ENCODE measurements at places on chromosomes 3 and 15. TPM values are rescaled to one million over a fixed set of nuclear protein-coding genes. Genes with fewer than 3 reads are reported as not detected.

- peak; percentile 59 for DNase-seq
These were observed 922 bp downstream of the RAB11A start for GRCh38 chr15:65869954-65870871.

DNA sequence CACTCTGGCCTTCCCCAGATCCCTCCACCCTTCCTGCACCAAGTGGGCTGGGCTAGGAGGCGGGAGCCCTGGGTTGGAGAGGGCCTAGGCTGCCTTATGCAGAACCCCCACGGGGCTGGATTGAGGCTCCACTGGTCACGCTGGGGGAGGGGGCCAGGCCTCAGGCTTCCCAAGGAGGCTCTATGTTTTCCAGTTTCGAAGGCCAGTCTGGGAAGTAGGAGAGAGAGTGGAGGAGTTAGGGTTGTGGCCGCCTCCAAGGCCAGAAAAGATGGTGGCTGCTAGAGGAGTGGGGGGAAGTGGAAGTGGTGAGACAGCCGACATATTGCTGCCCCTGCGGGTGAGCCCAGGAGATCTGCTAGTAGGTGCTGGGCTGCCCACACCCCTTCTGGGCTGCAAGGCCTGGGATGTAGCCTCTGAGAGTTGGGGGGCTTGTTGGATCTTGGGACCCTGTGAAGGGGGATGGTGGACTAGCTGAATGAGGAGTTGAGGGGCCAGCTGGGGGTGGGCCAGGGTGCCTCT is 1.2 kb downstream of the GNAI2 start:
- DNase-seq = peak; percentile 56

DNA sequence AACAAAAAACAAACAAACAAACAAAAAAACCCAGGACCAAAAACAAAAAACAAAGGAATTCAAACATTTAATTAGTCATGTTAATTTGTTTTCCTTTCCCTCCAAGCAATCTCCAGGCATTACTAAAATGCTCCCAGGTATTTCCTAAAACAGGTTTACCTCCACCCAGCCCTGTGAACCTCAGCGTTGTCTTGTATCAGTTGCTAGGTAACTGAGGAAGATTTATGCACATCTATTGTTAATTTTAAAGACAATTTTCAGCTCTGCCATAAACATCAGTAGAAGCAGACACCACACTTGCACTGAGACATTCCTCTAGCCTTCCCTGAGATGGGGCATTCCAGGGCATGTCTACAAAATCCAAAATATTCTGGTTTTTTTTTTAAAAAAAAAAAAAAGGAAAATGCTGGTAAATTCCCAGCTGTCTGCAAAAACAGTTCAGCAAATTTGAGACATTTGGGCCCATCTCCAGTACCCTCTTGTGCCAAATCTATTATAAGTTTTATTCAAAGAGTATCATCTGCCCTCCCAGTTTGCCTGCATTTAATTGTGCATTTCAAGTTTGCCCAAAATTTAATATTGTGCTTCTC is 227.6 kb downstream of the ADAMTS9 start:
- no peak for DNase-seq

DNA sequence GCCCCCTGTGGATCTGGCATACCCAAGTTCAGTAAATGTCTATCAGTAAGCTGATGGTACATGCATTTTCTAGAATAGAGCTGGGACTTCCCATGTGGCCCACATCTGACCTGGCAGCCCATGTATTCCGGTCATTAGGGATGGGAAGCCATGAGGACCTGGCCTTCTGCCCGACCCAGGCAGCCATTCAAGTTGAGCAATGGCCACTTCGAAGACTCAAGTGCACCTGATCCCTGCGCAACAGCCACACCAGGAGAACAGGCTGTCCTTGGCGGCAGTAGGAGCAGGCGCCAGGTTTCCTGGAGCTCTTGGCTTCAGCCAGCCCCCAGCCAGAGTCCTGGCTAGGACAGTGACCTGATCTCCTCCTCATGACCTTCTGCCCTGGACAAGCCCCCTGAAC is 14.6 kb downstream of the HEMK1 start:
- DNase-seq = no peak

GRCh38 chr15:89813381-89814111 is 1.1 kb downstream of the ANPEP start:
- DNase-seq = peak; percentile 51

GRCh38 chr3:156558389-156558788 is 3.5 kb upstream of the SSR3 start:
- peak; percentile 16 for DNase-seq

DNA sequence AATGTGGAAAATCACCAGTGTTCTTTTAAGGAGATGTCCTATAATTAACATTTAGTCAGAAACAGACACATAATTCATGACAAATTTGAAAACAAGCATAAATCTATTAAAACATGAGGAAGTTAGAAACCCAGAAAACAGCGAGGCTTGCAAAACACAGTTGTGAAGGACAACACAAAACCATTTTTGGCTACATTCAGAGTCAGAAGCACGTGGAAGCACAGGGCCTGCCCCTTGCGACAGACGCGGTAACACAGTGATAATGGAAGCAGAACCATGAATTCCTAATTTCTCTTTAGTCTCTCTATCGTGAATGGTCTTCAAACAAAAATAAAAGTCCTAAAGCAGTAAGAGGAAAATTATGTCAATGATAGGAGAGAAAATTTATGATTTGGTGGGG is 12.2 kb downstream of the NCEH1 start:
- no peak for DNase-seq

DNA sequence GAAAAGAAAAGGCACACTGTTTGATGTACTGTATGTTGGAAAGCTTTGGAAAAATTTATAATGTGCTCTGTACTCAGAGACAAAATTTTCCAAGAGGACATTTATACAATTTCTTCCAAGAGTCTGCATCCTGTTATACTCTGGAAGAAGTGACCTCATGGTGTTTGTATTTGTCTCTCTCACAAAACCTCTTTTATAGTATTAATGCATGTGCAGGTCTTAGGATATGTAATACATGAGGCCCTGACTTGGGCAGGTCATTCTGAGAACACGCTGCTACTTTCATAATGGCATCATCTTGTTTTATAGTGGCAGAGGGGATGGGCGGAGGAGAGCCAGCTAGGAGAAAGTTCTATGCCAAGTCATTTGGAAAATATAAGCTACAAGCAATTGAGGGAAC is 72.0 kb upstream of the P3H2 start:
- no peak for DNase-seq

- DNase-seq = no peak
These were observed 15.0 kb downstream of the HCN4 start for GRCh38 chr15:73353734-73354133.

- peak; percentile 13 for DNase-seq
These were observed 101.0 kb upstream of the CPNE4 start for GRCh38 chr3:132135628-132136333.

GRCh38 chr3:4589475-4590097 is 96.4 kb downstream of the ITPR1 start:
- DNase-seq = peak; percentile 27

GRCh38 chr3:179546814-179547241 is 15.9 kb upstream of the ACTL6A start:
- no peak for DNase-seq

- DNase-seq = no peak
These were observed 52.2 kb upstream of the RBSN start for GRCh38 chr3:15151166-15151565.

- no peak for DNase-seq
These were observed 25.9 kb upstream of the UBE2Q2 start for GRCh38 chr15:75817138-75817935.

DNA sequence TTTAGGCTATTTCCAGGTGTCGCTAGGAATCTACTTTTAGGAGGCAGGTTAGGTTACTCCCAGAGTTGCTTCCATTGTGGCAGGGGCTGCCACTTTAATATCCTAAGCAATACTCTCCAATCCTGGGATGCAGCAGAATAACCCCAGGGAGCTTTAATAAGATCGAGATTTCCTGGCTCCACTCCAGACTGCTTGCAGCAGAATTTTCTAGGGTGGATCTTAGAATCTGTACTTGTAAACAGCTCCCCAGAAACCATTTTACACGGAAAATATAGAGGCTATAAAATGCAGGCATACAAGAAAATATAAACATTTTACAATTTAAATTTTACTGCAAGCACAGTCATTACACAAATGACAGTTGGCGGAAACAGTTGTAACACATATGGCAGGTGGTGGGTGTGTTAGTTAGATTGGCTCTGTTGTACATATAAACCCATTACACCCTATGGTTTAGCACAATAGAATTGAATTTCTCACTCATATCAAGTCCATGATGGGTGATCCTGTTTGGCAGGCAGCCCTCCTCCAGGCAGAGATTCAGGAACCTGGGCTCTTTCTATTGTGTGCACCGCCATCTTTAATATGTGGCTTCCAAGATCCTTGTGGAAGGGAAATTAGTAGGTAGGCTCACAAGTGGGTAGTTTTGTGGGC is 35.0 kb upstream of the TNFAIP8L3 start:
- DNase-seq = no peak

- no peak for DNase-seq
These were observed 63.2 kb upstream of the RAD18 start for GRCh38 chr3:9026320-9027045.

PTPRG gene
- 14.3 TPM for polyA plus RNA-seq

RPUSD2 gene
- 10.3 TPM for polyA plus RNA-seq

DUOXA1 gene
- polyA plus RNA-seq = 0.02 TPM

ACKR4 gene
- polyA plus RNA-seq = 0.10 TPM

AHSG gene
- polyA plus RNA-seq = not detected

ZNF445 gene
- 2.9 TPM for polyA plus RNA-seq

ITGB5 gene
- 328 TPM for polyA plus RNA-seq

RYR3 gene
- polyA plus RNA-seq = 0.08 TPM

CCR8 gene
- polyA plus RNA-seq = not detected
